Activated CD4-positive, alpha-beta memory T cell treated with anti-CD3 and anti-CD28 coated beads for 36 hours (primary cell): ENCODE measurements at places on chromosomes 1 and 21. TPM values are rescaled to one million over a fixed set of nuclear protein-coding genes. Genes with fewer than 3 reads are reported as not detected.

DNA sequence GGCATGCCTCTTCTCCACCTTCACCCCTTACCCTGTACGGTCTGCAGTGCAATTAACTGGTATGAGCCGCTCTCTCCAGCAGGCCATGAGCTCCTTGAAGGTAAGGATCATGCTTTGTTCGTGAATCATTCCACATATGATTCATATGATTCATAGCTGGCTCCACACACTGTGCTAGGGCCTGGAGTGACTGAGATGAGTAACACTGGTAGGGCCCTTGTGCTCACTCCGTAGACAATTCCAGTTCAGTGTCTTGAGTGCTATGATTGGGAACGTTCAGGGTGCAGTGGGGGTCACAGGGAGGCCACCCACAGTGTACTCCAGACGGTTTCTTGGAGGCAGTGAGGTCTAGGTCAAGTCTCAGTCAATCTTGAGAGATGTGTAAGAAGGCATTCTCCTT, 239.8 kb downstream of the LMX1A start:
- H3K27ac ChIP-seq: no peak overlapping the region
- no peak for DNase-seq
- no peak overlapping the region for H3K4me3 ChIP-seq

GRCh38 chr1:8107897-8108296, 81.8 kb upstream of the ERRFI1 start:
- no peak for DNase-seq
- peaks cover 3% of the 10 kb centered on the region for H3K4me1 ChIP-seq

MSH4 gene
- total RNA-seq: 0.43 TPM

DNA sequence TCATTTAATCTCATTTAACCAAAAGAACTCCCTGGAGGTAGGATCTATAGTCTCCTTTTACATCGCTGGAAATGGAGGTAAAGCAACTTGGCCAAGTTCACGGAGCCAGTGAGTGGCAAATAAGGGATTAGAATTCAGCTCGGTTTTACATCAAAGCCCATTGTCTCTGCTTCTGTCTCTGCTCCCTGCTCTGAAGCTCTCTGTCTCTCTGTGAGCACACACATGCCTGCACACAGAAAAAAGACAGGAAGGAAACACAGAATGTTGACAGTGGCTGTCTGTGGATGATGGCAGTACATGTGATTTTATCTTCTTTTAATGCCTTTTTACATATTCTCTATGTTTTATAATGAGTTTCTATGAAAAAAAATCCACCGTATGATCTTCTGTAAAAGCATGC, 8.9 kb upstream of the DHRS3 start:
- peaks cover 6% of the 10 kb centered on the region for H3K4me1 ChIP-seq
- H3K27ac ChIP-seq: no peak overlapping the region
- no peak for DNase-seq
- no peak overlapping the region for H3K4me3 ChIP-seq
- no peaks in the 10 kb centered on the region for H3K27me3 ChIP-seq
- H3K36me3 ChIP-seq: no peaks in the 10 kb centered on the region

- DNase-seq: no peak
- peak overlapping the region; percentile 84 for H3K27ac ChIP-seq
- peaks cover 27% of the 10 kb centered on the region for H3K4me1 ChIP-seq
- H3K27me3 ChIP-seq: peaks cover 30% of the 10 kb centered on the region
- peaks cover 4% of the 10 kb centered on the region for H3K36me3 ChIP-seq
- peak overlapping the region; percentile 77 for H3K4me3 ChIP-seq
These were observed 115.5 kb downstream of the RERE start for GRCh38 chr1:8701794-8702471.

DNA sequence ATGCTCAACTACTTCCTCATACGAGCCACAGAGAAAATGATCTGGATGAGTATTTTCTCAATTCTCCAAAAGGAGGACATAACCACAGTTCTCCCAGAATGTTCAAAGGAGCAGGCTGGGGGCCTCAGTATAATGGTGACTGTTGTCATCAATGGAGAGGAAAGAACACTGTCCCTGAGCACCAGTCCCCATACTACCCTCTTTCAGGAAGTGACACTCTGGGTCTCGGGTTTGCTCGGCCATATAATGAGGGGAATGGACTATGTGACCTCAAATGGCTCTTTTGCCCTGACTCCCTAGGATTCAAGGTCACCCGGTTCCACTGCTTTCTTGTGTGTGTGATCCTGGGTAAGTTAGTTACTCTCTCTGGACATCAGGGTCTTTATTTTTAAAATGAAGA, 22.8 kb downstream of the SLC9A1 start:
- H3K4me1 ChIP-seq: peaks cover 18% of the 10 kb centered on the region
- no peak for DNase-seq
- H3K36me3 ChIP-seq: no peaks in the 10 kb centered on the region
- H3K27ac ChIP-seq: no peak overlapping the region
- no peaks in the 10 kb centered on the region for H3K27me3 ChIP-seq

AKR7A3 gene
- total RNA-seq: 0.88 TPM

FABP3 gene
- not detected for total RNA-seq

GRCh38 chr1:154206196-154206595, at the start of gene CFAP141:
Gene CFAP141, minus strand, starts transcription at chr1:154206333. Its CDS starts 26 bp downstream, at chr1:154206307.
- peak within 1 kb of the TSS; percentile 86 for H3K27ac ChIP-seq
- peak; percentile 48 for DNase-seq
- peaks cover 36% of the 10 kb centered on the region for H3K4me1 ChIP-seq
- no peak within 1 kb of the TSS for H3K4me3 ChIP-seq
- no peaks in the 10 kb centered on the region for H3K27me3 ChIP-seq

GRCh38 chr1:193762236-193762635, 575.8 kb upstream of the B3GALT2 start:
- no peaks in the 10 kb centered on the region for H3K36me3 ChIP-seq
- DNase-seq: no peak
- no peak overlapping the region for H3K27ac ChIP-seq
- no peak overlapping the region for H3K4me3 ChIP-seq
- no peaks in the 10 kb centered on the region for H3K4me1 ChIP-seq

OR2L8 gene
- not detected for total RNA-seq

PCNX2 gene
- 17.8 TPM for total RNA-seq

DNA sequence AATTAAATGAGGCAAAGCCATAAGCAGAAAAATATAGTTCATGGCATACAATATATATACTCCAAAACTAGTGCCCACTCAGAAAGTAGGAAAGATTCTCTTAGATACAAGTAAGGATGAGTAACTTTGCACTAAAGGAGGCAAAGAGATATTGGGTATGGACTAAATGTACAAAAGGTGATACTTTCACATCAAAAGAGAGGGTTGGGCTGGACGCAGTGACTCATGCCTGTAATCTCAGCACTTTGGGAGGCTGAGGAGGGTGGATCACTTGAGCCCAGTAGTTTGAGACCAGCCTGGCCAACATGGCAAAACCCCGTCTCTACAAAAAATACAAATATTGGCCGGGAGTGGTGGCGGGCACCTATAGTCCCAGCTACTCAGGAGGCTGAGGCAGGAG, 6.7 kb downstream of the KYAT3 start:
- peak; percentile 54 for DNase-seq
- H3K4me1 ChIP-seq: peaks cover 88% of the 10 kb centered on the region
- H3K27me3 ChIP-seq: no peaks in the 10 kb centered on the region
- peaks cover 61% of the 10 kb centered on the region for H3K36me3 ChIP-seq

DNA sequence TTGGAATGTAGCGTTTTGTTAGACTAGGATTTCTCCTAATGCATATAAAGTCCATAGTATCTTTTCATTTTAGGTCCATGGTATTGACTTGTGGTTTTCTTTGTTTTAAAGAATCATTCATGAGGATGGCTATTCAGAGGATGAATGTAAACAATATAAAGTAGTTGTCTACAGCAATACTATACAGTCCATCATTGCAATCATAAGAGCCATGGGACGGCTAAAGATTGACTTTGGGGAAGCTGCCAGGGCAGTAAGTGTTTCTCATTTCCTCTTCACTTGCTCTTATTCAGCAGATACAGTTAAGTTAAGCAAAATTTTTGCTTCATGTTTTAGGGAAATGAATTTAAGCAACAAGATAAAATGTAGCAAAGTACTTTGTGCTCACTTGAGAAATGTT, 25.4 kb downstream of the GNAI3 start:
- H3K27ac ChIP-seq: no peak overlapping the region
- peaks cover 6% of the 10 kb centered on the region for H3K36me3 ChIP-seq
- no peak for DNase-seq
- H3K4me1 ChIP-seq: peaks cover 11% of the 10 kb centered on the region
- H3K4me3 ChIP-seq: no peak overlapping the region

DNA sequence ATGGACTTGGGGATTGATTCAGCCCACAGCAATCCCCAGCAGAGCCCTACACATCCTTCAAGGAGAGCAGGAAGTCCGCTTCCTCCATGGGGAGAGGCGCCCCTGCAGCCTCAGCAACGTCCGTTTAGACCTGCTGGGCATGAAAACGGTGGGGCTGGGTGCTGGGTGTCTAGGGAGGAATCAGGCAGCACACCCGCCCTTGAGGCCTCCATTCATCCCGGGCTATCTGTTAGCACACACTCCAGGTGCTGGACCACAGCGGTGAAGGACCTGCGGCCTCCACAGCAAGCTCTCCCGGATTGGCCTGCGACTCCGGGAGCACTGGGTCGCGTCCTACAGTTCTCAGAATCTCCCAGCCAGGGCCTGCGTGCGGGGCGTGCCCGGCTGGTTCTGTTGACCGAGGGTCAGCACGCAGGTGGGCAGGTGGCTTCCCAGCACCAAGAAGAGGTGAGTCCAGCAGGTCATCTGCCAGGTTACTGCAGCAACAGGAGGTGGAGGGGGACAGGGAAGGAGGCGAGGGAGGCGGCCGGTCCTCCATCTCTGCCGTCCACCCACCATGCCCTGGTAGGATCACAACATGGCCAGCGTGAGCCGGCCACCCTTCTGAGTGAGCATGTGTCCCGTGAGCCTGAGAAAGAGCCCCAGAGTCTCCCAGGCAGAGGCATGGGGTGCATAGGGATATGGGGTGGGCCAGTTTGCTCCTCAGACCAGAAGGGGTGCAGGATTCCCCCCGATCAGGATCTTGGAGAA, 96.6 kb downstream of the RIPK4 start:
- H3K36me3 ChIP-seq: no peaks in the 10 kb centered on the region
- H3K4me1 ChIP-seq: peaks cover 6% of the 10 kb centered on the region
- DNase-seq: no peak
- no peak overlapping the region for H3K4me3 ChIP-seq
- H3K27me3 ChIP-seq: peaks cover 2% of the 10 kb centered on the region

CLCNKA gene
- not detected for total RNA-seq

DNA sequence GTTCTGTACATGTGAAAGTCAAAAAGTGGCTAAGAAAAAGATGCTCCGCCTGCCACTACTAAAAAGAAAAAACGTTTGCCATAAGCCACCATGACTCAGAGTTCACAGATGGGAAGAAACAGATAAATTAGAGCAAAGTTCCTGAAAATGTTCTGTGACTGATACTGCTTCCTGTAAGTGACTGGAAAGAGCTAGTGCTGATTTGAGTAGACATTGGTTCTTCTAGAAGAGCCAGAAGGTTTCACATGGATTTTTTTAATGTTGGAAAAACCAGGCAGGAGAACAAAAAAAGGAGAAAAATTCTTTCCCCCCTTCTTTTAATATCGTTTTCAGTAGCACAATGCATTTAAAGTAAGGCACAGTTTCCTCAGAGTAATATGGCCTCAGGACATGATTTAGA, 221.4 kb downstream of the HLX start:
- no peaks in the 10 kb centered on the region for H3K36me3 ChIP-seq
- no peak overlapping the region for H3K27ac ChIP-seq
- H3K4me3 ChIP-seq: no peak overlapping the region
- DNase-seq: no peak
- peaks cover 2% of the 10 kb centered on the region for H3K4me1 ChIP-seq

GRCh38 chr21:31911138-31911907, 38.5 kb downstream of the HUNK start:
- no peak for DNase-seq
- H3K27ac ChIP-seq: no peak overlapping the region
- H3K36me3 ChIP-seq: no peaks in the 10 kb centered on the region
- H3K27me3 ChIP-seq: peaks cover 29% of the 10 kb centered on the region
- H3K4me1 ChIP-seq: no peaks in the 10 kb centered on the region

GRCh38 chr21:46452710-46453109, 6.0 kb upstream of the DIP2A start:
- peaks cover 35% of the 10 kb centered on the region for H3K36me3 ChIP-seq
- H3K27ac ChIP-seq: no peak overlapping the region
- H3K27me3 ChIP-seq: no peaks in the 10 kb centered on the region
- DNase-seq: no peak
- peaks cover 27% of the 10 kb centered on the region for H3K4me1 ChIP-seq

HSD17B7 gene
- 29.3 TPM for total RNA-seq

DMRTA2 gene
- not detected for total RNA-seq

CYP4A11 gene
- not detected for total RNA-seq

NPHS2 gene
- total RNA-seq: not detected

NHLH1 gene
- 0.22 TPM for total RNA-seq

- no peaks in the 10 kb centered on the region for H3K4me1 ChIP-seq
- H3K27me3 ChIP-seq: peaks cover 32% of the 10 kb centered on the region
- H3K27ac ChIP-seq: no peak overlapping the region
These were observed 21.6 kb downstream of the KCND3 start for GRCh38 chr1:111967886-111968285.

DNA sequence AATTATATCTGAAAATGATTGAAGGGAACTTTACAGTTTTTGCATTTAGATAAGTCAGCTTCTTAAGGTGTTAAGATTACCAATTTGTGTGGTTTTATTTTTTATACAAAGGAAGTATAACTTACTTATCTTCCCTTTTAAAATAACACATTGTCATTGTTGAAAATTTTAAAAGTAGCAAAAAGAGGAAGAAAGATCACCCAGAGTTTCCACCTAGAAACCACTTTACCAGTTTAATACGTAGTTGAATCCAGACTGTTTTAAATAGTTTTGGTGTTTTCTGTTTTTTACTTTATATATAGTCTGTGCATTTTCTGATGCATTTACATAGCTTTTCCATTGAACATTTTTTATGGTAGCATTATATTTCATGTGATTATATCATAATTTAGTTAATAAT, 6.1 kb downstream of the CCDC18 start:
- no peaks in the 10 kb centered on the region for H3K27me3 ChIP-seq
- H3K36me3 ChIP-seq: peaks cover 28% of the 10 kb centered on the region
- peaks cover 29% of the 10 kb centered on the region for H3K4me1 ChIP-seq
- H3K4me3 ChIP-seq: no peak overlapping the region
- no peak overlapping the region for H3K27ac ChIP-seq

DNA sequence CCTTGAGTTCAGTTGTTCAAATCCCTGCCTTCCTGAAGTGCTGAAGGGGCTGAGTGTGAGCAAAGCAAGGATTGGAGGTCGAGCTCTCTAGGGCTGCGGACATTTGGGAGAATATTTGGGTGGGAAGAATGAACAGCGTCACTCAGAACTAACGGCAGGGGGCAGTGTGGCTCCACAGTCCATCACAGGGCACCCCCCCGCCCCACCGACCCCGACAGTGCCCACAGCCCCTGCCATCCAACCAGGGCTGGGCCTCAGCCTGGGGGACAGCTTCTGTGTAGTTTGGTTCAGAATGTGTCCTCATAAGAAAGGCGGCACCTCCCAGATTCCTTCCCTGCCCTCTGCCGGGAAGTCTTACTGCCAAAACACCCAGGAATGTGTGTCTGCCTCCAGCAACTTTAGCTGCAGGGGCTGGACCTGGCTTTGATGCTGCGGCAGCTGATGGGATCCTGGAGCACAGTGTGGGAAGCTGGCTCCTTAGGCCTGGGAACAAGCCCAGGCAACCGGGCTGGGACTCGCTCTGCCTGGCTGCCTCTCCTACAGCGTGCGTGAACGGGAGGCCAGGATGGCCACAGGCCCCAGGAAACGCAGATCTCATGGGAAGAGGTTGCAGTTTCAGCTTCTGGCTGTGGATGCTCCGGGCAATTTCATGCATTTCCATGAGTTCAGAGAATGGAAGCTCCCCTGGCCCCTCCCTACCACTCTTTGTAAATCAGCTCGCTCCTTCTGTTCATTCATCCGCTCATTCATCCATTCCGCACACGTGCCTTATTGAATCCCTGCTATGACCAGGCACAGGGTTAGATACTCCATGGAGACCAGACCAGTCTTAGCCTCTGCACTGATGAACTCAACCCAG, 104.9 kb upstream of the TMPRSS2 start:
- no peak overlapping the region for H3K27ac ChIP-seq
- H3K27me3 ChIP-seq: peaks cover 32% of the 10 kb centered on the region
- H3K4me1 ChIP-seq: no peaks in the 10 kb centered on the region
- peak; percentile 32 for DNase-seq
- no peaks in the 10 kb centered on the region for H3K36me3 ChIP-seq
